H54 (cell line): ENCODE measurements at places on chromosomes 6 and 20.

DNA sequence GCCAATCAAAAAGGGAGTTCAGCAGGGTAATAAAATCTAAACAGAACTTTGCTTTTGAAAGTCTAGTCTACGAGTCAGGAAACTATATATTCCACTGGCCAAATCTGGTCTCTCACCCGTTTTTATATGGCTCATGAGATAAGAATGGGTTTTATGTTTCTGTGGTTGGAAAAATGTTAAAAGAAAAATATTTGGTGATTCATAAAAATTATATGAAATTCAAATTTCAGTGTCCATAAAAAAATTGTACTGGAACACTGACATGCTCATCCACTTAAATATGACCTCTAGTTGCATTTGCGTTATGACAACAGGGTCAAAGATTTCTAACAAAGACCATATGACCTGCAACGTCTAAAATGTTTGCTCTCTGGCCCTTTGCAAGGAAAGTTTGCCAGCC lies 22.3 kb upstream of the LAMP5 start:
- DNase-seq = no peak

DNA sequence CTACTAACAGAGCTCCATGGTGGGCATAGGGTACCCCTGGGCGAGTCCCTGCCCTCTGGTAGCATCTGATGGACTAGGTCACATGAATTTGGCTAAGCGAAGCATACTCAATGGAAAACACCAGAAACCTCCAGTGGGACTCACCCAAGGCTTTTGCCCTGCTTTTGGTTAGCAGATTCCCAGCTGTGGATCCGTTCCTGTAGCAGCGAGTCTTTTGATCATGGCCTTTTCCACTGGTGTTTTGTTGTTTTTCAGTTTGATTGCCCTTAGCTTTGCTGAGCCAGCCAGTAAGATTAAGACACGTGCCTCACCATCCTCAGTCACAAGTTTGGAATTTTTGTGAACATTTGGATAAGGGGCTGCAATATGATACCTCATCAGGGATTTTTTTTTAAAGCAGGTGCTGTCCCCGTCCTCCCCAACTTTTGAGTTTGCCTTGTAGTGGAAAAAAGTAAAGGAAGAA lies 8.0 kb downstream of the TNFAIP3 start:
- no peak for DNase-seq

- no peak for DNase-seq
Observed at GRCh38 chr6:30914854-30915590, 984 bp downstream of the VARS2 start.

DNA sequence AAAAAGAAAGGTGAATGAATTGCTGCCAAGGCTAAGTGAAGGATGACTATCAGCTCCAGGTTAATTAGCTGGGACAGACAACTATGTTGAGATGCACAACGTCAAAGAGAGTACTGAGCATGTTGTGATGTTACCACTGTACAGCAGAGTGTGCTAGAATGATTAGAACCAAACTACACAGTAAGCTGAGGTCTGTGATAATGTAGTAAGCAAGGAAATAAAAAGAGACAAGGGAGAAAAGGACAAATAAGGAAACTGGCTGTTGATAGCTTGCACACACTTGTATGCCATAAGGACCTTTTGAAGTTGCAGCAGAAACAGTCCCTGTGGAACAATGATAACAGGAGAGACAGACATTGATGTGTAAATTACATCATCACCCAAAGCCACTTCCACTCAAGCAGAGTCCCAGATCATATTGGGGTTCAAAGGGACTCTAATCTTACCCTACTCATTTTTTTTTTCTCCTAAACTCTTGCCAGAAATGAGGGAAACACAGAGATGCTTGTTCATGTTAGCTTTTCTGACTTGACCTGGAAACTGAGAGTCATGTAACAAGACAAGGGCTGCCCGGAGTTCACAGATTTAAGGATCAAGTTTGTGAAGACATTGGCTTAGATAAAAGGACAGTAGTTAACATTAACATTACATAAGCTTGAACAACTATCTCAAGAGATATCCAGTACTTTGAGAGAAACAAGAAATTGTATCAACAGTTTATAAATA lies 189.9 kb downstream of the CENPW start:
- no peak for DNase-seq

DNA sequence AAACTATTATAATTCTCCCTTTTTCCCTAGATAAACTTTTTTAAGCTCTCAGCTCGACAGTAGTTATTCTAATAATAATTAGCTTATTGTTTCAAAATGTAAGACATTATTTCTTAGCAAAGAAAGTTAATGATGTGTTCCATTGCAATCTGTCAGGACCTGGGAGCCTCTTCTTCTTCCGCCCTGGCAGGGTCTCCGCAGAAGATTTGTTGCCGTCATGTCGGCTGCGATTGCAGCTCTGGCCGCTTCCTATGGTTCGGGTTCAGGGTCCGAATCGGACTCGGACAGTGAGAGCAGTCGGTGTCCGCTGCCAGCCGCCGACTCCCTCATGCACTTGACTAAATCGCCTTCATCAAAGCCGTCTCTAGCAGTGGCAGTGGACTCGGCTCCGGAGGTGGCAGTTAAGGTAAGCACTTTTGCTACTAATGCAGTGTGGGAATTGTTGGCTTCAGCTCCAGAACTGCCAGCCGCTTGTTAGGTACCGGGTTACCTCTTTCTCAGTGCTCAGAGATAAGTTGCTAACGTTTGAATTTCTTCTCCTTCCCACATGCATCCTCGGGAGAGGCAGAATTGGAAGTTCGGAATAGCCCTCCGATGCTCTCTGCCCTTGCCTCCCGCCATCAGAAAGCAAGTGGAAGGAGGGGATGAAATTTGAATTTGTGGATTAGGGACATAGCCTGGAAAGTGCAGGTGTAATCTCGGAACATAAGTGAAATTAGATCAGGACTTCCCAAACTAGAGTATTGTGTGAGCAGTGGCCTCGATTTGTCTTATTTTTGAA lies at the start of gene CDC40:
TSS of gene CDC40 (plus strand) at position 200 of the 781 bp plus-strand sequence. CDS start at position 218, 18 bp downstream.
- DNase-seq = peak; percentile 18

- DNase-seq = no peak
Observed at GRCh38 chr20:40654876-40655275, 34.2 kb downstream of the MAFB start.

GRCh38 chr6:39018103-39018502 lies 30.5 kb upstream of the GLP1R start:
- DNase-seq = no peak

DNA sequence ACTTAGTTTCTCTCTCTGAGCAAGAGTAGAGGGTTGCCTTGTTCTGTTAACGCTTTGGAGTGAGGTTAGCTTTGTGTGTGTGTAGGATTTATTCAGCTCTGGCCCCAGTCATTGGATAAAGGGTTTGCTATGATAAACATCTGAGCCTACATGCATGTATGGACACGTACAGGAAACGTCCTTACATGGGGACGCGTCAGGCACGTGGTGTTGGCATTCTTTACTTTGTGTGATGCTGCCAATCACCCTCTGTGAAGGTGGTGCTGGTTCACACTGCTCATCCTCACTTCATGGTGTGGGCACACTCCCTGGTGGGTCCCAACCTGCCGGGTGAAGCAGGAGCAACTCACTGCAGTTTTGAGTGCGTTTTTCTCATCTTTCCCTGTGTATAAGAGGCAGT lies 53.4 kb upstream of the CD93 start:
- DNase-seq = no peak

GRCh38 chr6:111926731-111927302 lies 53.6 kb upstream of the FYN start:
- no peak for DNase-seq

DNA sequence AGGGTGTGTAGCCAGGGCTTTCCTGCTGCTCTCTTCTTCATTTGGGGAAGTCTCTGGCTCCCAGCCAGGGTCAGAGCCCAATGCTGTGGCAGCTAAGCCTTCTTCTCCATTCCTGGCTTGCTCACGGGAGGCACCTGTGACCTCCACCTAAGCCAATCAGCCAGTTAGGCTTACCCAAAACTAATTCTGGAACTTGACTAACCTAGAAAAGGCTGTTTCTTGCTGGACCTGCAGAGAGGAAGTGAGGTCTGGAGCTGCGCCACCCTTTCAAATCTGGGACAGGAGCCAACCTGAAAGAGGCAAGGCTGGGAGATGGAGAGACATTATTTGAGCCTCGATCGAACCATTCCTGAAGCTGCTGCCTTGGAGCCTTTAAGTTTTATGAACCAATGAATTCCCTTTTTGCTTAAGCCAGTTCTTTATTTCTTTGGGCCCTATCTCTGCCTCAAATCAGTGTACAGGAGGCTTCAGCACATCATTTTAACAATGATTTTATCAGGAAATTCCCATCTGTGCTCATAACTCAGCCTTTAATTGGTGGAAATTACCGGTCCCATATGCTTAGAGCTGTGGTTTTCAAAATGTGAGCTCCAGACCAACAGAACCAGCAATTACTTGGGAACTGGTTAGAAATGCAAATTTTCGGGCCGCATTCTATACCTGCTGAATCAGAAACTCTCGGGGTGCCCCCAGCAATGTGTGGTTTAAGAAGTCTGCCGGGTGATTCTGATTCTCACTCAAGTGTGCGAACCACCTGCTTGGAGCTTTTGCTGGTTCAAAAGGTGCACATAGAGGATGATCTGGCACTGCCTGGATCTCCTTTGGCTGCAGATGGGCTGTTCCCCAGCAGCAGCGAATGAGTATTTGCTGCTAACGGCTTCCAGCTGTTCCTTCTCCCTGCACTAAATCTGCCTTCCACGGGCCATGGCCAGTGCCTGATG lies 97.4 kb upstream of the RNF24 start:
- DNase-seq = no peak

GRCh38 chr6:129981598-129981997 lies 36.8 kb upstream of the L3MBTL3 start:
- DNase-seq = no peak

- no peak for DNase-seq
Observed at GRCh38 chr6:25083784-25084507, 148.2 kb upstream of the RIPOR2 start.

DNA sequence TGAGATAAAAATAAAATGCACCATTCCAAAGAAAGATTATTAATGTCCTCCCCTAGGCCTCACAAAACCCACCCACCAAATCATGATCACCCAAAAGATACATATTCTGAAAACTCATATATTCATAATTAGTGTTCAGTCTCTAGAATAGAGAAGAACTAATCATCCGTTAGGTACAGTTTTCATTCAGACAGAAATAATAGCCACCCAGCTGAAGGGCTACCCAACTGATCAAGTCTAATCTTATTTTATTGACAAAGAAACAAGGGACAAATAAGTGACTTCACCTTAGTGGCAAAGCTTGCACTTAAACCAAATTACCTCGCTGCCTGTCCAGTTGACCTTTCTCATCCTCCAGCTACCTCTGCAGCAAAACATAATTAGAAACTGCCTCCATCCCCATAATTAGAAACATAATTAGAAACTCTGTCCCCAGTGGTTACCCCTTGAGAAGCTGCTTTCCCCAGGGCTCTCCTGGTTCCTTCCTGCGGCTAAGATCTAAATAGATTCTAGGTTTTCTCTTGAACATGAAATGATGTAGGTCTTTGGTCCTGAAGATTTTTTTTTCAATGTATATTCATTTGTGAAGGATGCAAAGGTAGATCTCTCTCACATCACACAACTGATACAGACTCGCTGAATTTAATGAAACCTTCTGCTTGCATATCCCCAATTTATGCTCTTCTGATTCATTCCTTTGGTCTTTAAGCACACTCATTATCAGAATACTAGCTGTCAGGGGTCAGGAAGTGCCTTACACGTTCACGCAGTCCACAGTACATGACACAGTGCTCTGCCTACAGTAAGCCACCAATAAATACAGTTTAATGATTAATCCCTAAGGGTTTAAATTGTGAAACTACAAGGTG lies 46.3 kb downstream of the HBS1L start:
- DNase-seq = no peak

DNA sequence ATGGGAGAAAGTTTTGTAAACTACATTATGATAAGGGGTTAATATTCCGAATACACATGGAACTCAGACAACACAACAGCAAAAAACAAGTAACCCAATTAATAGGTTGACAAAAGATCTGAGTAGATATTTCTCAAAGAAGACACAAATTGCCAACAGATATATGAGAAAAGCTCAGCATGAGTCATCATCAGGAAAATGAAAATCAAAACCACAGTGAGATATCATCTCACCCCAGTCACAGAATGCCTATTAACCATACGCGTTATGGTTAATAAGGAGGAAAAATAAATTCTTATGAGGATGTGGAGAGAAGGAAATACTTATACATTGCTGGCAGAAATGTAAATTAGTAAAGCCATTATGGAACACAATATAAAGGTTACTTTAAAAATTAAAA lies 695.0 kb downstream of the COL12A1 start:
- DNase-seq = no peak
